ENCODE measurements at places on chromosomes 2 and 18. TPM values are rescaled to one million over a fixed set of nuclear protein-coding genes. Genes with fewer than 3 reads are reported as not detected.

IL18R1 gene
- 4.7 TPM for total RNA-seq

TMEM182 gene
- total RNA-seq = 0.98 TPM

MARCHF4 gene
- total RNA-seq = 1.4 TPM

G6PC2 gene
- not detected for total RNA-seq

FNDC4 gene
- 3.2 TPM for total RNA-seq

RASGRP3 gene
- total RNA-seq = 0.45 TPM

MAP2 gene
- 2.9 TPM for total RNA-seq

REG3A gene
- total RNA-seq = not detected

GALR1 gene
- not detected for total RNA-seq

SIX2 gene
- not detected for total RNA-seq

TANC1 gene
- total RNA-seq = 17.0 TPM

BCL2 gene
- 4.1 TPM for total RNA-seq

ALPG gene
- not detected for total RNA-seq

KCNG2 gene
- total RNA-seq = not detected

HAUS1 gene
- 36.4 TPM for total RNA-seq
